ENCODE measurements at places on chromosomes 12 and 14. TPM values are rescaled to one million over a fixed set of nuclear protein-coding genes. Genes with fewer than 3 reads are reported as not detected.

GRCh38 chr12:11739980-11740577, 90.6 kb downstream of the ETV6 start:
- no peaks in the 10 kb centered on the region for H3K36me3 ChIP-seq
- no peak for DNase-seq
- H3K4me1 ChIP-seq = no peaks in the 10 kb centered on the region
- H3K27ac ChIP-seq = peak overlapping the region; percentile 67
- no peaks in the 10 kb centered on the region for H3K27me3 ChIP-seq

- DNase-seq = no peak
- H3K4me1 ChIP-seq = no peaks in the 10 kb centered on the region
- no peaks in the 10 kb centered on the region for H3K36me3 ChIP-seq
These were observed 213.0 kb downstream of the KITLG start for GRCh38 chr12:88367231-88367630.

- peaks cover 11% of the 10 kb centered on the region for H3K36me3 ChIP-seq
- H3K4me1 ChIP-seq = no peaks in the 10 kb centered on the region
- H3K27ac ChIP-seq = no peak overlapping the region
- no peak overlapping the region for H3K4me3 ChIP-seq
These were observed 73.0 kb downstream of the PTPN21 start for GRCh38 chr14:88481794-88482193.

- DNase-seq = no peak
- no peak overlapping the region for H3K27ac ChIP-seq
- no peaks in the 10 kb centered on the region for H3K36me3 ChIP-seq
- H3K4me1 ChIP-seq = no peaks in the 10 kb centered on the region
- H3K27me3 ChIP-seq = no peaks in the 10 kb centered on the region
- no peak overlapping the region for H3K4me3 ChIP-seq
These were observed 452.3 kb downstream of the DIO2 start for GRCh38 chr14:79758985-79759384.

DNA sequence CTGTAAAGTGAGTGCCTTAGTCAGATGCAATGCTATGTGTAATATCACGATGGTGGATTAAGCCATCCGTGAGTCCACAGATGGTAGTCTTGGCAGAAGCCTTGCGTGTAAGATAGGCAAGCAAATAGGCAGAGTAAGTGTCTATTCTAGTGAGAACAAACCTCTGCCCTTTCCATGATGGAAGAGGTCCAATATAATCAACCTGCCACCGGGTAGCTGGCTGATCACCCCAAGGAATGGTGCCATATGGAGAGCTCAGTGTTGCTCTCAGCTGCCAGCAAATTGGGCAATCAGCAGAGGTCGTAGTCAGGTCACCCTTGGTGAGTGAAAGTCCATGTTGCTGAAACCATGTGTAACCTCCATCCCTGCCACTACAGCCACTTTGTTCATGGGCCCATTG, 371.2 kb upstream of the LRFN5 start:
- H3K36me3 ChIP-seq = no peaks in the 10 kb centered on the region
- no peak overlapping the region for H3K4me3 ChIP-seq
- H3K4me1 ChIP-seq = no peaks in the 10 kb centered on the region
- no peaks in the 10 kb centered on the region for H3K27me3 ChIP-seq
- no peak for DNase-seq
- H3K27ac ChIP-seq = no peak overlapping the region

DNA sequence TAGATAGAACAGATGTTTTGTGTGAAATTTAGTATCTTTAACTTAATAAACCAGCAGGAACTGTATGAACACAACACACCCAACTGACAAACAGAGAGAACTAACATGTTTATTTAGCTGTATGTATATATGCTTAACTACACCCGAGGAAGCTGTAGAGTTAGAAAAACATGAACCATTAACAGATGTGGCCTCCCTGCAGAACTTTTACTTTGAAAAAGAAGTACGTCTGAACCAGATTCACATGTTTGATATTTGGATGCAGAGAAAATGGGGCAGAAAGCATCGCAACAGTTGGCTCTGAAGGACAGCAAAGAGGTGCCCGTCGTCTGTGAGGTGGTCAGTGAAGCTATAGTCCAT, at the start of gene REP15:
TSS of gene REP15 (plus strand) at position 155 of the 360 bp plus-strand sequence. CDS start at position 271, 116 bp downstream.
- H3K27ac ChIP-seq = no peak within 1 kb of the TSS
- no peaks in the 10 kb centered on the region for H3K4me1 ChIP-seq

DNA sequence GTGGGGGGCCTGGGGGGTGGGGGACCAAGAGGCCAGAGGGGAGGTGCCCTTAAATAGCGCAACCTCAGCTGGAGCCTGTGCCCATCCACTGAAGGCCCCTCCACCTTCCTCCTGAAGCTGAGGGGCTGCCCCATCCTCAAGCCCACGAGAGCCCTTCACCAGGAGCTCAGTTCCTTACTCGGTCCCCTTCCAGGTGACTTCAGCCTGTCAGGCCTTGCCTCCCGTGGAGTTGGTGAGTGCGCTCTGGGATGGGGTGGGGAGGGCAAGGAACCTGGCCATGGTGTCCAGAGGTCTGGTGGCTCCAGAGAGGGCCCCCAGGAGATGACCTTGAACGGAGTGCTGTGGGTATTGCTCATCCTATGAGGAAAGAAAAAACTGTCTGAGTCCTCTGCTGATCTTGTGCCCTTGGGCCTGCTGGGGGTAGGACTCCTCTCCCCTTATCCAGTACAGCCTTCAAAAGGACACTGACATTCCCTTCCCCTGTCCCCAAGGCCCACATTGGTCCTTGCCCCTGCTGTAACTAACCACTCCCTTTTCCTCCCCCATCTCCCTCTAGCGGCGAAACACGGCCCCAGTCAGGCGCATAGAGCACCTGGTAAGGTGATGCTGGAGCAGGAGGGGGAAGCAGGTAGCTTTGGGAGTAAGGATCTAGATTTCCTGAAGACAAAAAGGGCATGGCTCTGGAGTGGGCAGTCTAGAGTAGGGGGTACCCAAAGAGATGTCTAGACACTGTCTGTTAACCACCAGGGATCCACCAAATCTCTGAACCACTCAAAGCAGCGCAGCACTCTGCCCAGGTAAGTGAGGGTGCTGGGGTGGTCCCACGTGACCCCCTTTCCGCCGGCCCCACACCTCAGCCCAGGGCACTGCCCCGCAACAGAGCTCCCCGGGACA, 3.6 kb downstream of the TNS2 start:
- peaks cover 39% of the 10 kb centered on the region for H3K4me1 ChIP-seq
- H3K4me3 ChIP-seq = peak overlapping the region; percentile 80
- H3K36me3 ChIP-seq = no peaks in the 10 kb centered on the region
- no peaks in the 10 kb centered on the region for H3K27me3 ChIP-seq

GRCh38 chr12:105453316-105453715, 122.8 kb downstream of the C12orf75 start:
- no peaks in the 10 kb centered on the region for H3K36me3 ChIP-seq
- no peak overlapping the region for H3K27ac ChIP-seq
- H3K27me3 ChIP-seq = no peaks in the 10 kb centered on the region
- DNase-seq = no peak
- H3K4me3 ChIP-seq = no peak overlapping the region

- no peaks in the 10 kb centered on the region for H3K4me1 ChIP-seq
- peak overlapping the region; percentile 27 for H3K4me3 ChIP-seq
- H3K36me3 ChIP-seq = no peaks in the 10 kb centered on the region
- peak; percentile 93 for DNase-seq
These were observed 59.5 kb downstream of the EMP1 start for GRCh38 chr12:13255792-13256691.

DNA sequence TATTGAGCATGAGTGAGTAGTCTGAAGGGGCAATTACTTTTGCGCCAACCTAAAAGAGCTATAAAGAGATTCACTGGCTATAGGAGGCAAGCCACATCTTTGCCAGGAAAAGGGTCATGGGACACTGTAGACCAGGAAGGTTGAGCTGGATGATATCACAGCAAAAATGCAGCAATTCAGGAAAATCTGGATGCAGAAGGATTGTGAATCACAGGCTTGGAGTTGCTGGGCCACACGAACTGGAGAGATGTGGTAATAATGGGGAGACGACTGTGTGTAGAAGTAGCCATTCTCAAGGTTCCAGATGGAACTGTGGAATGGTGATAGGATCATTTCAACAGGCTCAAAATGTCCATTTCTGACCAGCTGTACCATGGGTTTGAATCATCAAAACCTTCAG, 151.4 kb upstream of the DAAM1 start:
- H3K4me3 ChIP-seq = no peak overlapping the region
- DNase-seq = no peak
- H3K36me3 ChIP-seq = no peaks in the 10 kb centered on the region
- no peaks in the 10 kb centered on the region for H3K4me1 ChIP-seq

- DNase-seq = no peak
- no peak overlapping the region for H3K4me3 ChIP-seq
- no peak overlapping the region for H3K27ac ChIP-seq
- H3K27me3 ChIP-seq = peaks cover 45% of the 10 kb centered on the region
- peaks cover 12% of the 10 kb centered on the region for H3K4me1 ChIP-seq
These were observed 73.3 kb downstream of the ASCL4 start for GRCh38 chr12:107847830-107848229.

GRCh38 chr12:131927110-131928079, 1.7 kb upstream of the PUS1 start:
- no peaks in the 10 kb centered on the region for H3K36me3 ChIP-seq
- H3K4me1 ChIP-seq = peaks cover 11% of the 10 kb centered on the region
- H3K27ac ChIP-seq = no peak overlapping the region
- H3K27me3 ChIP-seq = no peaks in the 10 kb centered on the region

DNA sequence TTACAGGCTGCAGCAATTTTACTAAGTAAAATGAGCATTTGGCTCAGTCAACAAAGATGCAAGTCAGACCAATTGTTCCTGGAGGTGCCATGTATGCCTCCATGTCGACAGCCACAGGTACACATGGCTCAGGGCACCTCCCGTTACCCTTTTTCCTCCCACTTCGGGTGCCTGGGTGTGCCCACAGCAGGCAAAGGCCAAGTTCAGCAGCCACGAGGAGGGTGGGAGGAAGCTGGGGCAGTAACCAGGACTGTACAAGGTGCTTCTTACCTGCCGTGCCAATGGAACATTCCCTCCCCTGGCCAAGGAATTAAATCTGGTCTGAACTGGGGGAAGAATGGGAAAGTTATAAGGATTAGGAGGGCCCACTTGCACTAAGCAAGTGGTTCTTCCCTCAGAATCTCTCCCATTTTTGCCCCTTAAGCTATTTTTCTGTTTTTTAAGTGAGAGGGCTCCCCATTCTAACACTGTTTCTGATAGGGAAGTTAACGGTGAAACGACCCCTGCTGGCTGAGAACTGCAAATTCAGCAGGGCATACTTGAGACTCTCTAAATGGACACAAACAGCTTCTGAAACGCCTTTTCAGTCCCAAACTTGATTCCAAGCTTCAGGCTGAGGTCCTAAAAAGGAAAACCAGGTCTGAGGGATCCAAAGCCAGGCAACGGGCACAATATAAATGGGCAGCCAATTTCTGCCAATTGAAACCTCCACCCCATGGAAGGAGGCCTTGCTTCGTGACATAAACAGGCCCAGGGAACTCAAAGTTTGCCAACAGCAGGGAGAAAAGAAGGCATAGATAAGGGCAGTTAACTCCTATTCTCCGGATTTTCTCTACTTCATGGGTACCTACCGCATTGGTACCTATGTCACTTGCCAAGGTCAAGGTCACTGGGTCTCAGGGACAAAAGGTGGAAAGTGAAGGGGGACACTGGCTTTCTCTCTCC, 24.8 kb downstream of the CLECL1 start:
- no peaks in the 10 kb centered on the region for H3K4me1 ChIP-seq
- H3K27ac ChIP-seq = no peak overlapping the region
- H3K4me3 ChIP-seq = no peak overlapping the region
- H3K27me3 ChIP-seq = no peaks in the 10 kb centered on the region
- H3K36me3 ChIP-seq = no peaks in the 10 kb centered on the region
- DNase-seq = no peak

GRCh38 chr14:75165586-75166391, 10.6 kb downstream of the TMED10 start:
- H3K27me3 ChIP-seq = no peaks in the 10 kb centered on the region
- H3K4me3 ChIP-seq = no peak overlapping the region
- peaks cover 4% of the 10 kb centered on the region for H3K4me1 ChIP-seq
- H3K36me3 ChIP-seq = no peaks in the 10 kb centered on the region

- no peak for DNase-seq
- H3K36me3 ChIP-seq = no peaks in the 10 kb centered on the region
- no peaks in the 10 kb centered on the region for H3K4me1 ChIP-seq
- H3K4me3 ChIP-seq = no peak overlapping the region
- H3K27me3 ChIP-seq = no peaks in the 10 kb centered on the region
These were observed 16.8 kb downstream of the PLXNC1 start for GRCh38 chr12:94165138-94165537.

GRCh38 chr12:68263366-68263765, 10.0 kb upstream of the IL22 start:
- no peak for DNase-seq
- no peak overlapping the region for H3K4me3 ChIP-seq

GRCh38 chr12:118337194-118337838, 35.4 kb downstream of the TAOK3 start:
- no peaks in the 10 kb centered on the region for H3K27me3 ChIP-seq
- no peak overlapping the region for H3K27ac ChIP-seq
- H3K4me3 ChIP-seq = no peak overlapping the region
- DNase-seq = no peak
- no peaks in the 10 kb centered on the region for H3K4me1 ChIP-seq

DNA sequence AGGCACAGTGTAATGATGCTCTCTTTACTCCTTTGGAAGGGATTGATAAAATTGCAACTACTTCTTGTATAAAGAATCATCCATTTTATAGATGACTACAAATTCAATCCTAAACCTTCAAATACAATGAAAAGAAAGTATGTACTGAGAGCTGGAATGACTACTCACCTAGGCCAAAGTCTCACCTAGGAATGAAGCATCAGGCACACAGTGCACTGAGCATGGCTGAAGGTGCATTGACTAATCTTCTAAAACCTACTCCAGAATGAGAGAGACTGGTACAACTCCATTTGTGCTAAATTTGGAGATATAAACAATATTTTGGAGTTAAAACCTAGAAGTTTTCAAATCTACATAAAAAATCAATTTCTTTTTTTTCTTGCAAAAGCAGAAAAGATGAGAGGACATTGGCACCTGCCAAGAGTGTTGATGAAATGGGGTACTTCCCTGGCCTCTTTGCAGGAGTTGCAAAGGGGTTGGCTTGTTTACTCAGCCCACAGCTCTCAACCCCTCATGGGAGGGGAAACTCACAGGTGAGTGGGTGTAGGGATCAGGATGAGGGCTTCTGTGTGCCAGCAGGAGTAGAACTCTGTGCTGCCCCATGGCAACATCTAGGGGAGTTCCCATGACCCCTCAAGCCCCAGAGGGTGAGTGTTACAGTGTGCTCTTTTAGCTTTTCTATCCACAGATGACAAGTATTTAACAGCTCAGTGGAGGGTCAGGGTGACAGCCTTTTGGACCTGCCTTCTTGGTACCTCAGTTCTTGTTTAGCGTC, 31.3 kb downstream of the CLECL1 start:
- H3K4me3 ChIP-seq = no peak overlapping the region
- DNase-seq = no peak
- no peak overlapping the region for H3K27ac ChIP-seq
- H3K27me3 ChIP-seq = no peaks in the 10 kb centered on the region

- H3K36me3 ChIP-seq = no peaks in the 10 kb centered on the region
- no peak overlapping the region for H3K4me3 ChIP-seq
- H3K27ac ChIP-seq = peak overlapping the region; percentile 2
- no peak for DNase-seq
These were observed 5.2 kb downstream of the ZBTB42 start for GRCh38 chr14:104805941-104806624.

- no peaks in the 10 kb centered on the region for H3K27me3 ChIP-seq
- H3K4me3 ChIP-seq = no peak overlapping the region
- H3K36me3 ChIP-seq = no peaks in the 10 kb centered on the region
- H3K27ac ChIP-seq = no peak overlapping the region
- H3K4me1 ChIP-seq = no peaks in the 10 kb centered on the region
- no peak for DNase-seq
These were observed 158.4 kb downstream of the KLHL28 start for GRCh38 chr14:44803239-44803905.

Gene OTOGL
- total RNA-seq = 0.16 TPM

Gene CPNE6
- total RNA-seq = not detected

Gene FGF6
- total RNA-seq = not detected

Gene PGAM5
- 38.0 TPM for total RNA-seq

Gene PLBD1
- 20.6 TPM for total RNA-seq

Gene LRFN5
- 5.2 TPM for total RNA-seq

Gene TBC1D30
- total RNA-seq = 3.2 TPM

All from breast epithelium (tissue), 4 donors.